ENCODE measurements at places on chromosomes 5 and 9.

DNA sequence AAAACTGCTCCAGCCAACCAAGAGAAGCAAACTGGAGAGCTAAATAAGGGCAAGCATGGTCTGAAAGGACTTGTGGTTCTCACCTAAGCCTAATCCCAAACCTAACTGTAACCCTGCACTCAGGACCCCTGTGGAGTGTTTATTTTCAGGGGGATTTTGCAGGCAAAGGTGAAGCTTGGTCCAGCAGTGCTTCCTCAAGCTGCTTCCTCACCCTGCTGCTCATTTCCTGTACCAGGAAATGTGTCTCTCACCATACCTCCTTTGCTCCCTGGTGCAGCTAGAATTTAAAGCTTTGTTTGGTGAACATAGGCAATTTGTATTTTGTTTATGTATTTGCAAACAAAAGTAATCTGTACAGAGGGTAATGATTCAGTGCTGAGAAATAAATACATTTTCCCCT is 50.2 kb downstream of the CARTPT start:
- no peak for DNase-seq

- DNase-seq: no peak
These were observed 125.3 kb upstream of the DAPK1 start for GRCh38 chr9:87372356-87372851.

- DNase-seq: no peak
These were observed 178.1 kb downstream of the FGF1 start for GRCh38 chr5:142507531-142508372.

DNA sequence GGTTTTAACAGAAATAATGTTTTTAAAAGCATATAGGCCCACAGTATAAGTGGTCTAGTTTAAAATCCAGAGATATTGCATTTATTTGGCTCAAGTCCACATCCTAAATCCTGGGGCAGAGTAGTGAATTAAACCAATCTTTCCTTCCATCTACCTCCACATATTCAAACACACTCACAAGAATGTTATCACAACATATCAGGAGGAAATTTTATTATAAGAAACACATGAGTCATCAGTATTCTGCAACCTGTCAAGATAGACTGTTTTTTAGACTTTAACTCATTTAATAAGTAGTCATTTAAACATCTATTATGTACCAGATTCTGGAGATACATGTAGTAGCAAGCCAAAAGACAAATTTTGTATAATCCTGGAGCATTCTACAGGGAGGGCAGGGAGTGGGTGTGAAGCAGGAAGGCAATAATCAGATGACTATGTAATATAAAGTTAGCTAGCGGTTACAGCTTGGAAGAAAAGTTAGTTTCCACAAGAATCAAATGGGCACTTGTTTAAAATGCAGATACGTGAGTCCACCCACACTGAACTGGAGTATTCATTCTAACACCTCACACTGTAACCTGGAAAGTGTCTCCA is 187.3 kb upstream of the PIK3R1 start:
- DNase-seq: no peak

- no peak for DNase-seq
These were observed 83.9 kb downstream of the NR3C1 start for GRCh38 chr5:143319437-143320227.

- DNase-seq: no peak
These were observed 164.0 kb downstream of the ARL15 start for GRCh38 chr5:54146390-54146789.

GRCh38 chr5:172683264-172683644 is 42.2 kb downstream of the NEURL1B start:
- DNase-seq: no peak

GRCh38 chr5:158701406-158702177 is 398.1 kb downstream of the EBF1 start:
- DNase-seq: no peak

DNA sequence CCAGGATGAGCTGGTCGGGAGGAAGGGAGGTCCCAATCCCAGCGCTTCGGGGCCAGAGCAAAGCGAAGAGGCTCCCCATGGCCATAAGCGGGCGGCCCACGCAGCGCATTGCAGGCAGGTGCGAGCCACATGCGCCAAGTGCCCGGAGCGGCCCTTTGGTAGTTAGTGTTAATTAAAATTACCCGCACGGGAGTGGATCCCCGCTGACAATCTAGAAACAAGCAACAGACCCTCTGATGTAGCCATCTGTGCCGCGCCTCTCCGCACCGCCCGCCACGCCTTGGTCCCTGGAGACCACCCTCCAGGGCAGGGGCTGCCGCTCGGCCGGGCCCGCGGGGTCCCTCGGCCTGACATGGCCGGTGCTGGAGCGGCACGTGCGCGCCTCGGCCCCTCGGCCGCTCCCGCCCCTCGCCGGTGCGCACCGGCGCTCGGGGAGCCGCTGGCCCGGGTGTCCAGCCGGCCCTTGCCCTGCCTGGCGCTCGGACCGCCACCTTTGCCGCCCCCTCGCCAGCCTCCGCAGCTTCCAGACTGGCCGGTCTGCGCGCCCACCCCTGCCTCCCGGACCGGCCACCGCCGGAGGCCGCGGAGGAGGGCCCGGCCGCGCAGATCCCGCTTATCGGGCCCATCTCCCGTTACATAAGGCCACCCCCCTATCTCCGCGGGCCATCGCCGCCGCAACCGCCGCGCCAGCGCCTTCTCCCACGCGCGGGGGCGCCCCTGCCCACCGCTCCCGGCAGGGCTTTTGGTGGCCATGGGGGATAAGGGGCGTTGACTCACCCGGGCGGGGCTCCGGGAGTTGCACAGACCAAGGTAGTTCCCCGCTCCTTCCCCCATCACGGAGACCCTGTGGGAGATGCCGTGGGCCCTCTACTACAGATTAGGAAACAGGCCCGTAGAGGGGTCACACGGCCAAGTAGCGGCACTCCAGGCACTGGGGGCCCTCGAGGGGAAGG is 1.9 kb upstream of the IL13 start:
- no peak for DNase-seq

- no peak for DNase-seq
These were observed 46.6 kb downstream of the S1PR3 start for GRCh38 chr9:89037891-89038290.

GRCh38 chr9:125694478-125694877 is 12.5 kb downstream of the MAPKAP1 start:
- no peak for DNase-seq

DNA sequence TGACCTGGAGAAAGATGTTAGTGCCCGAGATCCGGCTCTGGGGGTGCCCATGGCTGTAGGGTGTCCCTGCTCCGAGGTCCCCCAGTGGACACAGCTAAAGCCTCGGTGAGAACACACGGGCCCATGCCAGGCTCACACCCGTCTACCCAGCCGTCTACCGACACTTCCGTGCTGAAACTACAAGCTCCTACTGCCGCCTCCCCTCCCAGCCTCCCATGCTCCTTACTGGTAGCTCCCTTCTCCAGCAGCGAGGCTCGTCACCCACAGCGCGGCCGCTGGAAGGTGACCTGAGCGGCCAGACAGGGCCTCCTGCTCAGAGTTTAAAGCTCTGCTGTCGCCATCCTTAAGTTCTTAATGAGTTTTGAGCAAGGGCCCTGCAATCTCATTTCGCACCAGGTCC is 33.2 kb upstream of the CLPTM1L start:
- no peak for DNase-seq

- DNase-seq: no peak
These were observed 187.6 kb upstream of the S1PR3 start for GRCh38 chr9:88803546-88804253.

GRCh38 chr5:140142856-140143255 is 17.1 kb downstream of the IGIP start:
- no peak for DNase-seq

DNA sequence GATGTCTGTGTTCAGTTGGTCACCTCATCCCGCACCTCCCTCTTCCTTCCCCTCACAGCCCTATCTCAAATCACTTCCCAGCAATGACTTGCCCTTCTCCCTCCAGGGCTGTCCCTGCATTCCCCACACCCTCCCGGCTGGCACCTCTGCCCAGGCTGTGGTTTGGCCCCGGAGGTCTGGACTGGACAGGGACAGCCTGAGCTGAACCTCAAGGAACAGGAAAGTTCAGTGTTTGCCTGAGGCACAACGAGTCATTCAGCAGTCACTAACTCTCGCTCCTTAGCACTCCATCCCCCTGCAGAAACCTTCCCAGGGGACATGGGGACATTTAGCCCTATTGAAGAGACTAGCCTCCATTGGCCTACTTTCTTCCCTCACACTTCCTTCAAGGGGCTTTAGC is 58.3 kb upstream of the MAP3K1 start:
- DNase-seq: no peak

DNA sequence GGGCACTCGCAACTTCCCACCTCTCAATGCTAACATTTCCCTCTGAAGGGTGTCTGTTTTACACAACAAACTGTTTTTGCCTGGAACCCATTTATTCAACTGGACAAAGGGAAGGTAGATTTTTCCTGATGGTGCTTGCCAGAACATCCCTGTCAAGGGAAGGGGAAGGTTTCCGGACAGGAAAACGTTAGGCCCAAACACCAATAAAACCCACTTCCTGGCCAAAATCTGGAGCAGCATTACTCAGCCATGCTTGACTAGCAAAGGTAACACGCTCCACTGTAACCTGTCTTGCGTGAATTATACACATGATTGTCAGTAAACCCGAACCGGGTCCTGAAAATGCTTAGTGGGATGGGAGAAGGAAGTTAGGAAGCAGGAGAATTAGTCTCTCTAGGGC is 90.2 kb downstream of the SAXO1 start:
- no peak for DNase-seq

DNA sequence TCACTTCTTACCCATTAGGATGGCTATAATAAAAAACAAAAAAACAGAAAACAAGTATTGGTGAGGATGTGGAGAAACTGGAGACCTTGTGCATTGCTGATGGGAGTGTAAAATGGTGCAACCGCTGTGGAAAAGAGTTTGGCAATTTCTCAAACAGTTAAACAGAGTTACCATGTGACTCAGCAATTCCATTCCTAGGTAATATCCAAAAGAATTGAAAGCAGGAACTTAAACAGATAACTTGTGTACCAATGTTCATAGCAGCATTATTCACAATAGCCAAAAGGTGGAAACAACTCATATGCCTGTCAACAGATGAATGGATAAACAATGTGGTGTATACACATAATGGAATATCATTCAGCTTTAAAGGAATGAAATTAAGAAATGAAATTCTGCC is 28.9 kb downstream of the DCP2 start:
- DNase-seq: no peak

DNA sequence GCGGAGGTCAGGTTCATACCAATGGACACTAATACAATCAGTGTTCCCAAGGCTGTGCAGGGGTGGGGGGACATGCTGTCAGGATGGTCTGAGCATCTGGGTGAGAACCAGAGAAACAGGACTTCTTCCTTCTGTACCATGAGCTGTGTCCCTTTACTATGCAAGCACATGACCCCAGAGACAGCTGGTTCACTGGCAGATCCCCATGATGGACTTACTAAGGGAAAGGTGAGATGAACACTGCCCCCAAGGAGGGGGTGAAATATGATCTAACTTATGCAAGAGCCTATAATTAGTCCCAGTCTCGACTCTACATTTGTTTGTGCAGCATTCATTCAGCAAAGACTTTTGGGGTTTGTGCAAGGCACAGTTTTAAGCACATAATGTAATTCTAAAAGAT is 91.4 kb downstream of the LIFR start:
- no peak for DNase-seq

DNA sequence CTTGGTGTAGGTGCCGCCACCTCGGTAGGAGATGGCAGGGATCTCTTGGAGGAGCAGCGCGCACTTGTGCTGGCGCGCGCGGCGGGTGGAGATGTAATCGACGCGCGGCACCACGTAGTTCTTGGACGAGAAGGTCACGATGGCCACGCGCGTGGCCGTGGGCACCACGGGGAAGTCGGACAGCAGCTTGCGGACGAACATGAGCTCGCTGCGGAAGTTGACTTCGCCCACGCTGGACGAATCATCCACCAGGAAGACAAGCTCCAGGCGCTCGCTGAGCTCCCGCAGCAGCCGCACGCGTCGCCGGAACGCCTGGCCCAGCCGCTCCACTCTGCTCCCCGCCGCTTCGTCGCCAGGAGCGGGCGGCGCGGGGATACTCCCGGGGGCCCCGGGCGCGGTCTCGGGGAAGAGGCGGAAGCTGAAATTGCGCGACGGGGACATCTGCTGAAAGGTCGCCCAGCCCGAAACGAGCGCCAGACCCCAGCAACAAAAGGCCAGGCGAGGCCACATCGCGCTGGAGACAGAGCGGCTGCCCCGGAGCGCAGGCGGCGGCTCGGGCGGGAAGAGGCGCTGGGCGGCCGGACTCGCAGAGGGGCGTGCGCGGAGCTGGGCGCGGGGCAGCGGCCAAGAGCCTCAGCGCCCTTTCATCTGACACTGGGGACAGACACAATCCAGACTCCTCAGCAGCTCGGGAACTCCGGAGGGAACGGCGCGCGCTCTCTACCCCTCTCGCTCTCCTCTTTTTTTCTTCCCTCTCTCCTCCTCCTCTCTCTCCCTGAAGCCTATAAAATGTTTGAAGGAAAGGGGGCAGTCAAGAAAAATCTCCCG is at the start of gene SVEP1:
Gene SVEP1 (minus strand): TSS at position 708 of the 828 bp plus-strand sequence. CDS start 198 bp downstream, at position 510.
- no peak for DNase-seq

- no peak for DNase-seq
These were observed 177.8 kb downstream of the MCTP1 start for GRCh38 chr5:95107138-95107537.

DNA sequence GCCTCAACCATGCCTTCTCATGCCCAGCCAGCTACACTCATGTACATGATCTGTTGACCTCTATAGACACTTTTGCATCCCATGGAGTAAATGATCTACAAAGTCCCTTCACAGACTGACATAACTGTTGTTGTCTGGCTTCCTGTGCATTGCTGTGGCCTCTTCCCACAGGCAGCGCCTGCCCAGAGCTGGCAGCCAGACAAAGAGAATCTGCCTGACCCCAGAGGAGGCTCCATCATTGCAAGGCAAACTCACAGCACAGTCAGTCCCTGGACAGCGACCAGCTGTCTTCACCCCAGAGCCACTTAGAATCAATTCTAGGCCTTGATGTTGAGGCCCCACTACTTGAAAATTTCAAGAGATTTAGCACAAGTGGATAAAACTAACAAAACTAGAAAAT is 65.5 kb downstream of the INSYN2B start:
- DNase-seq: no peak

GRCh38 chr5:136222580-136223235 is 29.7 kb upstream of the SMIM32 start:
- no peak for DNase-seq

DNA sequence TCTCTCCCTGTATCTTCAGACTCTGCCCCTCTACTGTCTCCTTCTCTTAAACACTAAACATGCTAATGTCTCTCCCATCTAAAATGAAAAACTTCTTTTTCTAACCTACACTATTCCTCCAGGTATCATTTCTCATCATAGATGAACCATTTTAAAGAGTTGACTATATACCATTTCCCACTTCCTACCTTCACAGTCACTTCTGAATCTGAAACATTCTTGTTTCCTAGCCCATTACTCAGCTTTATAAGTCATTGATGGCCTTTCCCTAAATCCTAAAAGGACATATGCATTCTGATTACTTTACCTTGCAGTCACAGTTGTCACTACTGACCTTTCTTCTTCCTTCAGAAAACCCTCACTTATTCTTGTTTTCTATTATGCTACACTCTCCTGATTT is 118.2 kb downstream of the SSBP2 start:
- DNase-seq: no peak

- DNase-seq: no peak
These were observed 331.5 kb downstream of the ENC1 start for GRCh38 chr5:74309050-74309449.

All from T-helper 22 cell (primary cell).